ENCODE measurements at places on chromosomes 1 and 21.

- DNase-seq: peak; percentile 21
Observed at GRCh38 chr1:200224315-200224714, 185.5 kb downstream of the ZNF281 start.

GRCh38 chr1:109910123-109910962, at the start of gene CSF1:
CSF1 (plus strand) TSS chr1:109910849; CDS start chr1:109911024, 175 bp downstream.
- peak; percentile 92 for DNase-seq

DNA sequence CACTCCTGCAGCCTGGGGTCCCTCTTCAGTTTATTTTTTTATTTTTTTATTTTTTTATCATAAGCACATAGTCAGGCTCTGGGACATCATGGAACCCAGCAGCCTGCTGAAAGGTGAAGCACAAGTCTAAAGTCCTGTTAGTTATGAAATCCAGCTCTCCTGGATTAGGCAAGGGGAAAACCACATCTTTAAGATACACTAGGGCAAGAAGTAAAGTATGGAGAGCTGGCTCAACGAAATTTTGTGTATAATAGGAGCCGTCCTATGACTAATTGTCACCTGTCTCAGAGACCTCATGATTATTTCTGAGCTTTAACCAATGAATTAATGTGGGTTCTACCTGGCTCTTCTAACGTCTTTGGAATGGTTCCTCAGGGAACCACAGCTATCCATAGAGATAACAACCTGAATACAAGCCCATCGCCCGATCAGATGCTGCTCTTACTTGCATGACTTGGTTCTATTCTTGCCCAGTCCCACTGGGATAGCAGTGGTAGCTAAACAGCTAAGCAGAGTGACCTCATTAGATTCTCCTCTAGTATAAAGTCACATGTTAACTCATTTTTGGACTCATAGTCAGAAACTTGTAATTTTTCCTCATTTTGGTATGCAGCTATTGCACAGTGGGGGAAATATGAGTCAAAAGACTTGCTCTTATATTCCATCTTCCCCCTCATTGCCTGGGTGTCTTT, 122.7 kb downstream of the LMO4 start:
- DNase-seq: no peak

DNA sequence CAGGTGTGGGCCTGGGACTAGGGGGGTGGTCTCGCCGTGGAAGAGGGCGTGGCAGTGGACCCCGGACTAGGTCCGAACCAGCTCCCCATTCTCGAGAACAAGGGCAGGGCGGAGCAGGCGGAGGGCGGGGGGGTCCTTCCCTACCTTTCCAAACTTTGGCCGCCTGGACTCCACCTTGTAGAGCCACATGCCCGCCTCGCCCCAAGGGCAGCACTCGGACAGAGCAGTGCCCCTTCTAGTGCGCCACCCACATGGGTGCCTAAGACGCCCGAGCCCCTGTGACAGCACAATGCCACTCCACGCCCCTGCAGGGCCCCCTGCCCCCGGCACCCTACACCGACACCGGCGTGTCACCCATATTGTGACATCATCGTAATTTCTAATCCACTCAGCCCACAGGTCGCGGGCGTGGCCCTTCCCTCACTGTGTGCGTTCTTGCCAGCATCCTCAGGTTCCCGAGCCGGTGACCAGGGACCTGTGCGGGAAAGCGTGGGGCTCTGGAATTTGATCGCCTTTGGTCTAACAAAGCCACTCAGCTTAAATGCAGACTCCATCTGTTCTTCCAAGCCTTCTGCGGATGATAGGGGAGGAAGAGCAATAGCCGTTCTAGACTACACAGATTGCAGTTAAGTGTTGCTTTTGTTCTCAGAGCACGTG, 553 bp upstream of the STMN1 start:
- no peak for DNase-seq

DNA sequence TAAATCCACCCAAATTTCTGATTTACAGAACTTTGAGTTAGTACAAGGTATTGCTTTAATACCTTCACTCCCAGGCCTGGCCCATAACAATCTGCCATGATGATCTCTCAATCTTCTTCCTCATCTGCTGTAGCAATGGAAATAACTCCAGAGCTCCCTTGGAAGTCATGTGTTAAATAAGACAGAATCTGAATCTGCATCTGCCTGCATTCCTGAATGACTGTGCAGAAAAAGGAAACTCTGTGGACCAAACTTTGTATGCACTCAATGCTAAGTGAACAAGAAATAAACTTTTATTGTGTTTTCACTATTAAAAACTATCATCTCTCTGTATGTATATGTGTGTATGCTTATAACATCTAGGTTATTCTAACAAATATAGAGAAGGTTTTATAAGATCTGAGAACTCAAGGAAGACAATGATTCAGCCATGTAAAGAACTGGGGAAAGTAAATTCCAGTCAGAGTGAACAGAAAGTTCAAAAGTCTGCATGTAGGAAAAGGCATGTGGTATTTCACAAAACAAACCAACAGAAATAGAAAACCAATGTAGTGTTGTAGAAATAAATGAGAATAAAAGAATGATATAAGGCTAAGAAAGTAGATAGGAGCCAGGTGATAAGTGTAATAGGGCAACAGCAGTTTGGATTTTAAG, 390.2 kb downstream of the USH2A start:
- no peak for DNase-seq

GRCh38 chr1:172148213-172148612, 272.3 kb upstream of the C1orf105 start:
- no peak for DNase-seq

- DNase-seq: no peak
Observed at GRCh38 chr1:226948480-226948879, 8.4 kb downstream of the COQ8A start.

DNA sequence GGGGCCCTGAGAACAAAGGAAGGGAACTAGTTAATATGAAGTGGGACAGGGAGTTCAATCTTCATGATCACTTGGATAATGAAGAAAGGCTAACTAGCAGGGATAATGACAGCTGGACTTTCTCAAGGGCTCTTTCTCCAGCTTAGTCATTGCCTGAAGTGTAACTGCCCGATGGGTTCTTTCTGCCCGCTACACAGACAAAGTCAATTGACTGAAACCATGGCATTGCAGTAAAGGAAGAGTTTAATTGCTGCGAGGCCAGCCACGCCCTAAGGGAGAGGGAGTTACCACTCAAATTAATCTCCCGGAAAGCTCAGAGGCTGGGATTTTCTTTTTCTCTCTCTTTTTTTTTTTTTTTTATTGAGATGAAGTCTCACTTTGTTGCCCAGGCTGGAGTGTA, 16.6 kb upstream of the SLC2A5 start:
- DNase-seq: peak; percentile 77

- no peak for DNase-seq
Observed at GRCh38 chr1:96513136-96513535, 208.4 kb upstream of the PTBP2 start.

- no peak for DNase-seq
Observed at GRCh38 chr1:225608014-225608796, 44.7 kb downstream of the ENAH start.

DNA sequence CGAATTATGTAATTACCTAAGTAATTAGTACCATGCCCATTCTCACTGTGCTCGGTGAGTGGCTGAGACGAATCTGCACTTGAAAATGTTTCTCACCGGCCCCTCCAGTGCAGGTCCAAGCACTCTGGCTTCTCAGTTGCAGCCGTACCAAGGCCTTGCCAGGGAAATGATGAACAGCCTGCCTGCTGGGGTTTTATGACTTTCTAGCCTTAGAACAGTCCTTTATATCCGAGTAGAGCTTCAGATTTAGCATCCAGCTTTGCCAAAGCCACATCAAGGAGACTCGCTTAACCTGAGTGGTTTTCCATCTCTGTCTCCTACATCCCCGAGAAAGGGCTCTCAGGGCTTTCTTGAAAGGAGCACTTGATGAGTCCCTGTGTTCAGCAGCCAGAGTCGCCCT, 83.4 kb downstream of the GREM2 start:
- no peak for DNase-seq

GRCh38 chr1:219659684-219660083, 46.8 kb upstream of the ZC3H11B start:
- peak; percentile 7 for DNase-seq

GRCh38 chr1:61892977-61893376, 150.7 kb downstream of the PATJ start:
- DNase-seq: no peak

- DNase-seq: no peak
Observed at GRCh38 chr1:228338521-228339051, 68.0 kb downstream of the TRIM11 start.

DNA sequence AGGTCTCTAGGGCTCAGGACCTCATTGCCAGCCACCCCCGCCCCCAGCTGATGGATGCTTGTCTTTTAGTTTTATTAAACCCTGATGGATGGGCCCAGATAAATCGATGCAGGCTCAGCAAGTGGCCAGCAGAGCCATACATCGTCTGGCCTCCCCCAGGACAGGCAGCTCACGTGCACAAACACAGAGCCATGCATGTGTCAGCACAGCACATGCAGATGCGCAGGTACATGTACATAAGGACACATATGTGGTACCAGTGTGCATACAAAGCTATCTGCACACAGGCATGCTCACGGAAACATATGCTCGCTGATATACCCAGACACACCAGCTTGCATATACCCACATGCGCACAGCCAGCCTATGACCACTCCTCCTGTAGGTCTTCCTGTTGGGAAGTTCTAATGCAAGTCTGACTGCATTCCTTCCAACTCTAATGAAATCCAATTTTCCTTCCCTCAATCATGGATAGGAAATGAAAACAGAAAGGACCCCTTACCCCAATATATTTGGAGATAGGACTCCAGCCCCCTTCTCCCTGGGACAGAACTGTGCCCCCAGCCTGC, 897 bp downstream of the COL16A1 start:
- peak; percentile 33 for DNase-seq

- DNase-seq: no peak
Observed at GRCh38 chr1:220031287-220031686, 15.0 kb downstream of the EPRS1 start.

DNA sequence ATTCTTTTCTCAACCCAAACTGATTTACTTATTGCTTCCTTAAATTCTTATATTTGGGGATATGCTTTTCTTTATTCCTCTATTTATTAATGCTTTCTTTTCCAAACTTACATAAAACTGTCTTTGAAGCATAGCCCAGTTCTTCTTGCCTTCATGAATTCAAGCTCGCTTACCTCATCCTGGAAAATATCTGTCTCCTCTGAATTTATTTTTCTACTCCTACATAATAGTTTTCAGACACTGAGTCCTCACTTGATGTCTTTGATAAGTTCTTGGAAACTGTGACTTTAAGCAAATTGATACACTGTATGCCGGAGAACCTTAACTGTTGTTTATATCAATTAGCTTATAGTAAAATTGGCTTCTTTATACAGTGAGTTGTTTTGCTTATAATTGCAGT, 93.8 kb downstream of the ZFYVE9 start:
- DNase-seq: no peak

DNA sequence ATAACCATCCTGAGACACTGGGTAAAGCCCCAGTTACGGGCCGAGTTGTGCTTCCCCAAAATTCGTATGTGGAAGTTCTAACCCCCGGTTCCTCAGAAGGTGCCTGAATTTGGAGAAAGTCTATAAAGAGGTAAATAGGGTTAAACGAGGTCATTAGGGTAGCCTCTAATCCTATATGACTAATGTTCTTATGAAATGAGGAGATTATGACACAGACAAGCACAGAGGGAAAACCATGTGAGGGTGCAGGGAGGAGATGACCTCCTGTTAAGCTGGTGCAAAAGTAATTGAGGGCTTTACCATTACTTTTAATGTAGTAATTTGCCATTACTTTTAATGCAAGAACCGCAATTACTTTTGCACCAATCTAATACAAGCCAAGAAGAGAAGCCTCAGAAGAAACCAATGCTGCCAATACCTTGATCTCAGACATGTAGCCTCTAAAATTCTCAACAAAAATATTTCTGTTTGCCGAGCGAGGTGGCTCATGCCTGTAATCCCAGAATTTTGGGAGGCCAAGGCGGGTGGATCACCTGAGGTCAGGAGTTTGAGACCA, 260.8 kb downstream of the GPATCH2 start:
- DNase-seq: peak; percentile 23

DNA sequence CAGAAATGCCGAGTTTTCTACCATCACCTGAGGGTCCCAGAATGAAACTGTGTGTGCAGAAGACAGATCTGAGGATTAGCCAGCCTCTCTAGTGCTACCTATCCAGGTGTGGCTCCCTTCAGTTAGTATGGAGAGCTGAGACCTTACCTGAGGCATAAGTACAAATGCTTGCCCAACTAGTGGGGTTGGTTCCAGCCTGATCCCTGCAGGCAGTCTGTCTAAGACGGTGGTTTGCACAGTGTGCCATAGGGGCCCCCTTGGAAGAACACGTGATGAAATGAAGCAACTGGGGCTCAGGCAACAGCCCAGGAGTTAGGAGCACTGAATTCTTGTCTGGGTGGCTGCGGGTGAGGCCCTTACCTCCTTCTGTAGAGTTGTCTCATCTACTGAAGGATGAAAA, 15.6 kb downstream of the S100A7A start:
- no peak for DNase-seq

DNA sequence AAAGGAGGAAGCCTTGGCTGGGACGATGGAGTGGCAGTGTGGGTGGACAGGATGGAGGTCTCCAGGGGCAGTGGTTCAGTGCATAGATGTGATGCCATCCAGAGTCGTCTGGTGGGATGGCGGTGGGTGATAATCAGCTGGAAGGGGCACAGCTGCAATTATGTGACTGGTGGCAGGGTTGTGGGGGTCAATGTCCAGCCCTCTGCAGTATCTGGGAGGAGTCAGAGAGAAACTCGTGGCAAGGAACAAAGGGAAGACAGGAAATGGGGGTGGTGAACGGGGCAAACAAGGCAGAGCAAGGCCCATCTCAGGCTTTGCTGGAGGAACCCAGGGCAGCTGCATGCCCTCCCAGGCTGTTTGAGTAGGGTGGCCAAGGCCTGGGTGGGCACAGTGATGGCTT, 118.3 kb upstream of the USP24 start:
- no peak for DNase-seq

DNA sequence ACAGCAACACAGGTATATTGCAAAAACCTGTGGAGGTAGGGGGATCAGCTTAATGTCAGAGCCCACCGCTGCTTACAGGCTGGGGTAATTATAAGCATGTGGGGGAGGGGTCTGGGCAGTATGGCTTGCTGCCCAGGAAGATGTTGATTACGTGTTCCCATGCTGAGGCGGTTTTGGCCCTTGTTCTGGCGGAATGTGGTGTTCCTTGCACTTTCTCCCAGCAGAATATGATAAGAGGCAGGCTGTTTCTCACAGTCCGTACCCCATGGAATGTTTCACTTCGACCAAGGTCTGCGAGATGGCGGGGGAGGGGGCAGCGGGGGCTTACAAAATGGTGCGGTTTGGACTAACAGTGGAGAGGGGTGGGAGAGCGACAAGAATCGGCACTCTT, 9.8 kb upstream of the HPCAL4 start:
- peak; percentile 69 for DNase-seq

GRCh38 chr1:192488058-192488457, 87.5 kb upstream of the RGS1 start:
- DNase-seq: no peak

All from fibroblast of villous mesenchyme (primary cell).